ENCODE measurements at places on chromosomes 7 and 10.

DNA sequence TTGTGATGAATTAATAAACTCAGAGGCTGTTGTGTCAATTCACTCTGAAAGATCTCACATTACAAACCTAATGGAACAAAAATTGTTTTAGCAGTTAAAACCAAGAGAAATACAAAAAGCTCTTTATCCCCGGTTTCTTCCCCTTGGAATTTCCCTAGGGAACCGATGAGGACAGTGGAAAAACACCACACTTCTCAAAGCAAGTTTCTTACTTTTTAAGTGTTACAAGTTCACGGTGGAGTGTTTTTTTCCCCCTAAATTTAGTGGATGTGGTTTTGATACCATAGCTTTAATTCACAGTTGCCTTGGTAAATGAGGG, 10.3 kb downstream of the BAMBI start:
- no peak for DNase-seq

- DNase-seq: no peak
These were observed 13.1 kb downstream of the AVPI1 start for GRCh38 chr10:97673736-97674525.

GRCh38 chr10:70872291-70872690, 16.1 kb downstream of the PCBD1 start:
- no peak for DNase-seq

GRCh38 chr10:61000769-61001730, 57.1 kb upstream of the RHOBTB1 start:
- peak; percentile 26 for DNase-seq

DNA sequence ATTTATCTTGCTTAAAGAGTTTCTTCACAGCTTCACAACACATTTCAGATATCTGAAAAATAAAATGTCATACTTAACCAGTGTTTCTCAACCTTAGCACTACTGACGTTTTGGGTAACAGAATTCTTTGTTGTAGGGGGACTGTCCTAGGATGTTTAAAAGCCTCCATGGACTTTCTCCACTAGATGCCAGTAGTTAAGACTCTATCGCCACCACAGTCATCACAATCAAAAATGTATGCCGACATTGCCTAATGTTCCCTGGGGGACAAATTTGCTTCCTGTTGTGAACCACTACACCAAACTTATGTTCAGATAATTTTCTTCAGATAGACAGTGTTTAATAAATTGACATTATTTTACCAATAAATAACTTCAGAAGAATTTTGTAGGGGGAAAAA, 13.4 kb downstream of the NOC3L start:
- DNase-seq: no peak

DNA sequence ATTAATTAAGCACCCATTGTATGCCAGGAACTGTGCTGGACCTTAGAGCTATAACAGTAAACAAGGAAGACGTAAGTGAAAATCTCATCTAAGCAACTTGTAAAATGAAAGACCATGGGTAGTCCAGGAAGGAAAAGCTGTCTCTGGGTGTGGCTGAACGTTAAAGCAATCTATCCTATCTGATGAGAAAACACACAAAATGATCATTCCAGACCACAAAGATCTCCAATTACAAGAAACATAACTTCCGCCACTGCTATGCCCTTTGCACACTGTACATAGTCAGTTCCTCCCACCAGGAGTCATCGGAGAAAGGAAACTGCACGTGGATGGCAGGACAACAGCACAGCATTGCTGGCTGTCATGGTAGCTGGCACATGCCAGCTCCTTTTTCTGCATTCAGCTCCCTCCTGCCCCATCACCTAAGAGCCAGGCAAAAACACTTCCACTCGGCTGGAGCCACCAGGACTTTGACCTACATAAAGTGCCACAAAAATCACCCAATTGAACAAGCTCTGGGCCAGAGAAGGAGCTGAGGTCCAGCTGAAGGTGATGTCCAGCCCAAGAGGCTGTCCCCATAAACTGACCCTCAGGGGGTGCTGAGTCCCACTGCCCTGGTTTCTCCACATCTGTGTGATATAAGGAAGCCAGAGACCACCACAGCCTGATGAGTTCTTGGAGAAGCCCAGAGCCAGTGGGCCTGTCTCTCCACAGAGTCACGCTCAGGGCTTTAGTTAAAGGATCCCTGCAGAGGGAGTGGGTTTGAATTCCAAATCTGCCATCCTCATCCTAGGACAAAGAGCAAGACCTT, 56.4 kb downstream of the STEAP1B start:
- no peak for DNase-seq

GRCh38 chr7:12890586-12890985, 203.2 kb downstream of the ARL4A start:
- no peak for DNase-seq

- no peak for DNase-seq
These were observed 1.8 kb upstream of the OPN1SW start for GRCh38 chr7:128777156-128778123.

GRCh38 chr10:93313798-93314197, 168.3 kb downstream of the MYOF start:
- DNase-seq: no peak

DNA sequence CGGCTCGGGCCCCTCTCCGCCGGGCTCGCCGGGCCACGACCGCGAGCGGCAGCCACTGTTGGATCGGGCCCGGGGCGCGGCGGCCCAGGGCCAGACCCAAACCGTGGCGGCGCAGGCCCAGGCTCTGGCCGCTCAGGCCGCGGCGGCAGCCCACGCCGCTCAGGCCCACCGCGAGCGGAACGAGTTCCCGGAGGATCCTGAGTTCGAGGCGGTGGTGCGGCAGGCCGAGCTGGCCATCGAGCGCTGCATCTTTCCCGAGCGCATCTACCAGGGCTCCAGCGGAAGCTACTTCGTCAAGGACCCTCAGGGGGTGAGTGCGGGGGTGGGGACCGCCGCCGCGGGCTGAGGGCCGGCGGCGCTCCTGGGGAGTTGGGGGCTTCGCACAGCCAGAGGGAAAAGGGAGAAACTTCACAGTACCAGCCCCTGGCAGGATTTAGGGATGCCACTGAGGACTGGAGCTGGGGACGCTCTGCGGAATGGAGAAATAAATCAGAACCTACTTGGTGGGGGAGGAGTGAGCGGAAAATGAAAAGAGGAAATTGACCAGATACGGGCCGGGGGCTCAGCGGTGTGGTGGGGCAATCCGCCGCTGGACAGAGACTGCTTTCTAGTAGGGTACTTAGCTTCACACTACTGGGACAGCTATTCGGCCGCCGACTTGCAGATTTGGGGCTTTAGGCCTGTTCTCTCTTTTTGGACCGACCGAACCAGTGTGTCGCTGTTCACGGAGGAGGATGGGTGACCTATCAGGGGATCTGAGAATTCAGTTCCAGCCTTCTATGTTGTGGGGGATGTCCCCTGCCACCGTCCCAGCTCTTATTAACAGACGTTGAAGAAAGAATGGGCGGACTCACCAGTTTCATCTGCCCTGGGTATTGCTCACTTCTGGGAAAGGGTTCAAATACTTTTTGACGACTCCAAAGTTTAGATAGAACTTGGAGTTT, 669 bp downstream of the PI4K2A start:
- no peak for DNase-seq

DNA sequence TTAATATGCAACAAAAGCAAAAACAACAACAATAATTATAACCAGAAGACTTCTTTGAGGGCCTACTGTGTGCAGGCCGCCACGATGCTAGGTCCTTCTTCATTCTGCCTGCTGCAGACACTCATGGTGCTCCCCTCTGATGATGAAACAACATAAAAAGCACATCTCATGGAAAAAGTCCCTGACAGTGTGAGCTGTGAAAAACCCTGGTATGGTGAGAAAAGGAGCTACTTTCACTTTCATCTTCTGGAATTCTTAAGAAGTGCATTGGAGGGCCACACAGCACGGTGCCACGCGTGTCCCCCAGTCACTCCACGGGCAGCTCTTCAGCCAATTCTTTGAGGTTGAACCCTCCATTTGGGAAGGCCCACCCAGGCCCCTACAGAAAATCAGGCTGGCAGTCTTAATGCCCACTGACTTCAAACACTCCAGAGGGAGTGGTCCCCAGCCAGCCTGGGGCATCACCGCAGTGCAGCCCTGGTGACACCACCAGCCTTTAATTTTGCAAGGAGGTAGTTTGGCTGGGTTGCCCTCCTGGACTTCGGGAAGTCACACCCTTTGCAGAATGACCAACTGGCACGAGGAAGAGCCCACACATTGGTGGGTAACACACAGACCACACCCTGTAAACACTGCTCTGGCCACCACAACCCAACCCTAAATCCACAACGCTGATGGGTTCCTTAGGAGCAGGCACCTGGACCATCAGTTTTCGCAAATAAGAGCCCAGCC, 7.7 kb downstream of the KCNMA1 start:
- DNase-seq: no peak

GRCh38 chr7:107021600-107021999, 22.9 kb upstream of the PRKAR2B start:
- no peak for DNase-seq

- DNase-seq: no peak
These were observed 14.3 kb downstream of the ZMIZ2 start for GRCh38 chr7:44762726-44763522.

DNA sequence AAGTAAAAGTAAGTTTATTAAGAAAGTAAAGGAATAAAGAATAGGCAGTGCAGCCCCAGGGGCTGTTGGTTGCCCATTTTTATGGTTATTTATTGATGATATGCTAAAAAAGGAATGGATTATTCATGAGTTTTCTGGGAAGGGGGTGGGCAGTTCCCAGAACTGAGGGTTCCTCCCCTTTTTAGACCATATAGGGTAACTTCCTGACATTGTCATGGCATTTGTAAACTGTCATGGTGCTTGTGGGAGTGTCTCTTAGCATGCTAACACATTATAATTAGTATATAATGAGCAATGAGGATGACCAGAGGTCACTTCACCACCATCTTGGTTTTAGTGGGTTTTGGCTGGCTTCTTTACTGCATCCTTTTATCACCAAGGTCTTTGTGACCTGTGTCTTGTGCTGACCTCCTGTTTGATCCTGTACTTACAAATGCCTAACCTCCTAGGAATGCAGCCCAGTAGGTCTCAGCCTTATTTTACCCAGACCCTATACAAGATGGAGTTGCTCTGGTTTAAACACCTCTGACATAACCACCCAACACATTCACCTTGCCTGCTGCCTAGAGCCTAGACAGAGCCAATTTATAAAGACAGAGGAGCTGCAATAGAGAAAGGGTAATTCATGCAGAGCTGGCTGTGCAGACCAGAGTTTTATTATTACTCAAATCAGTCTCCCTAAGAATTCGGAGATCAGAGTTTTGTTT, 10.9 kb upstream of the ERCC6 start:
- DNase-seq: no peak

- peak; percentile 57 for DNase-seq
These were observed 165.7 kb downstream of the NPSR1 start for GRCh38 chr7:34823650-34824258.

DNA sequence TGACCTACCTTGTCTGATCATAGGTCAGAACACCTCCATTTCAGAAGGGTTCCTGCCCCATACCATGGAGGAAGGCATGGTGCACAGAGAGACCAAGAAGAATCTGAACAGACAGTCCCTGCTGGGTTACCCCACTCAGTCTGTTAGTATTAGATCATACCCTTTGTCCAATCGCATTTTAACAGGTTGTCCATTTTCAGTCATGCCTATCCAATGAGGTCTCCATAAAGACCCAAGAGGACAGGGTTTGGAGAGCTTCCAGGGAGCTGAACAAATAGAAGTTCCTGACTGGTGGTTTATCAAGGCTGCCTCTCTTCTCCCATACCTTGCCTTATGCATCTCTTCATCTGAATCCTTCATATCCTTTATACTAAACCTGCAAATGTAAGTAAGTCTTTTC, 21.2 kb upstream of the SLC16A12 start:
- no peak for DNase-seq

- no peak for DNase-seq
These were observed 40.3 kb downstream of the ARHGAP22 start for GRCh38 chr10:48564466-48565160.

DNA sequence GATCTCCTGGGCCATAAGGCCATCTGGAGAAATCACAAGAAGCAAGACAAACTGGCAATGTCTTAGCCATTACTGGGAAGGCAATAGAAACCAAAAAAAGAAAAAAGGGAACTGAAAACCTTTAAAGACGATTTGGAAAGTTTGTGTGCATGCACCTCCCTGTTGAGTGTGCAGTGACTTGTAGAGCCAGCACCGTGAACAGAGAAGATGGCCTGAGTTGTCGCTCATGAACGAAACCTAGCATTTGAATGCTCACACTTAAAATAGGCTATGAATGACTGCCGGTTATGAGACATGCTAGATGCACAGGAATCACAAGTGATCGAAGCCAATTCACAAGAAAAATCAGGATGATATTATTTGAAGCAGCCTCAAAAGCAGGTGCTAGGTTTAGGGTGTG, 151.3 kb upstream of the ADO start:
- no peak for DNase-seq

GRCh38 chr10:120613180-120613579, 156.2 kb downstream of the PLPP4 start:
- no peak for DNase-seq

GRCh38 chr7:110534241-110534931, 556.5 kb upstream of the LRRN3 start:
- no peak for DNase-seq

DNA sequence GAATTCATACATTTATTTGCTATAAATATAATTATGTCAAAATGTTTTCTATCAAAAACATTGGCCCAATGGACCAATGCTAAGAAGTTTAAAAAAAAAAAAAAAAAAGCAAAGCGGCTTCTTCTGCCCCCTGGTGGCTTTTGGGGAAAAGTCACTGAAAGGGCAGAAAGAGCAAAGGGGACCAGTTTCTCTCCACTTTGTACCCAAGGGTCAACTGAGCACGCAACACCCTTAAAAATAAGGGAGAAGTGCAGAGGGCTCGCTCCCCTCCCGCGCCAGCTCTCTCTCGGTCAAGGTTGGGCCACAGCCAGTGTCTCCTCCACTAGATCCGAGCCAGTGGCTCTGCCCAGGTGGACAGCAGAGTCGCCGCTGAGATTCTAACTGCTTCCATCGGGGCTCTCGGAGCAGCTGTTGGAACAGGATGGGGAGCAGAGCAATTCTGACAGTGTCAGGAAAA, 136.4 kb upstream of the FGFR2 start:
- DNase-seq: peak; percentile 1

DNA sequence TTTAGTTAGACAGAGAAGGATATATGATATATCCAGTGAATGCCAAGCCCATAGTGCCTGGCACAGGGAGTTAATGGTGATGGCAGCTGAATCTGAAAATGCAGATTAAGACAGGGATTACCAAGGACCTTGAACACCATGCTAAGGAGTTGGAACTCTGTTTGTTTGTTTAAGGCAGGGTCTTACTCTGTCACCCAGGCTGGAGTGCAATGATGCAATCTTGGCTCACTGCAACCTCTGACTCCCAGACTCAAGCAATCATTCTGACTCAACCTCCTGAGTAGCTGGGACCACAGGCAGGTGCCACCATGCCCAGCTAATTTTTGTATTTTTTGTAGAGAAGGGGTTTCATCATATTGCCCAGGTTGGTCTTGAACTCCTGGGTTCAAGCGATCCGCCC, 1.6 kb downstream of the AKR1D1 start:
- DNase-seq: no peak

- DNase-seq: peak; percentile 35
These were observed 442 bp upstream of the LZTS2 start for GRCh38 chr10:100998991-100999741.

DNA sequence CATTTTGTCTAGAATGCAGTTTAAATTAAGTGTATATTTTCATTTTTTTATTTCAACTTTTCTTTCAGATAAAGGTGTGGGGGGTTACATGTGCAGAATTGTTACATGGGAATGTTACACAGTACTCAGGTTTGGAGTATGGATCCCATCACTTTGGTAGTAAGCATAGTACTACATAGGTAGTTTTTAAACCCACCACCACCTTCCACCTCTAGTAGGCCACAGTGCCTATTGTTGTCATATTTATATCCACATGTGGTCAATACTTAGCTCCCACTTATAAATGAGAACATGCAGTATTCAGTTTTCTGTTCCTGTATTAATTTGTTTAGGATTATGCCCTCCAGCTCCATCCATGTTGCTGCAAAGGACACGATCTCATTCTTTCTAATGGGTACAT, 200.6 kb downstream of the CCDC7 start:
- DNase-seq: no peak
